ENCODE measurements at places on chromosomes 13 and 19. TPM values are rescaled to one million over a fixed set of nuclear protein-coding genes. Genes with fewer than 3 reads are reported as not detected.

DNA sequence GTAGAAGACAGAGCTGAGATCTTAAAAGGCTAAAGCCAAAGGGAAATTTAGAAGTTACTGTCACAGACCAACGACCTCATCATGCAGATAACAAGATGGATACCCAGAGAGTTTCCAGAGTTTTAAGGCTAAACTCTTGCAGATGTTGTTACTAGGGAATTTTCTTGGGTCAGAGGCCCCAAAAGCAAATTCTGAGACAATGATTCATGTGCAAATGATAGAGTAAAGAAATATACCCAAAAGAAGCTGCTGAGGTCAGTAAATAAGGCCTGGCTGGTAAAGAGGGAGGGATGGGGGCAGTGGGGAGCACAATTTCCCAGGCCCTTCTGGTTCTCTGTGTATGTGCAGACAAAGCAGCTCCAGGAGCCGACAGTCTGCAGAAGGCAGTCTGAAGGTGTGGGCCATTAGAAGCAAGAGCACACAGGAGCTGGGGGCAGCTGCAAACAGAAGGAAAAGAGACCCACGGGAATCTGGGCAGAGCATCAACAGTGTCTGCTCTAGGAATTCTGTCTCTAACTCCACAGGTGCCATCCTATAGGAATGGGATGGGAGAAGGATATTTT, 330.8 kb downstream of the TBC1D4 start:
- no peak for DNase-seq

DNA sequence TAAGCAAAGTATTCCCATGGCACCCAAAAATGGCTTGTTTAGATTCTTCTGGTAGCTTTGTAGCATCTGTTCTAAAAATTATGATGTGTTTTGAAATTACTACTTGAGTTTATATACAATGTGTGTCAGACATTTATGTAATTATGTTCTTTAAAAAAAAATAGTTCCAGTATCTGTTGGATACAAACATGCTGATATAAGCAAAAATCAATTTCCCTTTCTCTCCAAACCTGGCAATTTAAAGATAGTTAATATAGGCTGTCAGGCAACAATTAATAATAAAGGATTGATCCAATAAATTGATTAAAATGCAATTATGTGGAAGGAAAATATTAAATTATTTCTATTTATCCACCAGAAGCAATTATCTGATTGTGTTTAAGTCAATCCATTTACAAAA, 41.7 kb downstream of the OXGR1 start:
- DNase-seq, result no peak

The PGLYRP1 gene
- not detected for total RNA-seq

The MYPOP gene
- total RNA-seq, result 1.6 TPM

- DNase-seq, result no peak
These were observed 52.3 kb downstream of the CRTC1 start for GRCh38 chr19:18735752-18736151.

- DNase-seq, result no peak
These were observed 86.6 kb downstream of the FLT1 start for GRCh38 chr13:28408235-28408848.

GRCh38 chr19:8323781-8324185, 2.5 kb downstream of the RPS28 start:
- no peak for DNase-seq

- DNase-seq, result no peak
These were observed 33.5 kb downstream of the FBN3 start for GRCh38 chr19:8115805-8116396.

The ACER1 gene
- total RNA-seq, result not detected

The PLK5 gene
- total RNA-seq, result not detected

- DNase-seq, result no peak
These were observed 97.0 kb upstream of the MBNL2 start for GRCh38 chr13:97124915-97125809.

The KXD1 gene
- total RNA-seq, result 178 TPM

GRCh38 chr13:51614350-51614786, 30.1 kb downstream of the WDFY2 start:
- DNase-seq, result no peak

GRCh38 chr19:40705362-40705651, 11.4 kb downstream of the COQ8B start:
- DNase-seq, result no peak

DNA sequence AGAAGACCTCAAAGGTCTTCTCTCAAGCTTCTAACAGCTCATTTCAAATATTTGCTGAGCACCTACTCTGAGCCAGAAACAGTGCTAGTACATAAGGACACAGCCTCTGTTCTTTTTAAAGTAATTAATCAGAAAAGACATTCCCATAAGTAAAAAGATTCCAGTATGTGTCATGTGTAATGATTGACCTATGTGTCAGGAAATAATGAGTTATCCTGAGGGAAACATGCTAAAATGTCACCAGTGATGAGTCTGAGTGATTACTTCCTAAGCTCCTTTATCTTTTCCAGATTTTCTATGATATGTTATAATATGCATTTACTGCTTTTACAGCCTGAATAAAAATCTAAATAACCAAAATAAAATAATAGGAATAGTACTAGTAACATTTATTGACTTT, 107.6 kb downstream of the SLC25A15 start:
- DNase-seq, result no peak

DNA sequence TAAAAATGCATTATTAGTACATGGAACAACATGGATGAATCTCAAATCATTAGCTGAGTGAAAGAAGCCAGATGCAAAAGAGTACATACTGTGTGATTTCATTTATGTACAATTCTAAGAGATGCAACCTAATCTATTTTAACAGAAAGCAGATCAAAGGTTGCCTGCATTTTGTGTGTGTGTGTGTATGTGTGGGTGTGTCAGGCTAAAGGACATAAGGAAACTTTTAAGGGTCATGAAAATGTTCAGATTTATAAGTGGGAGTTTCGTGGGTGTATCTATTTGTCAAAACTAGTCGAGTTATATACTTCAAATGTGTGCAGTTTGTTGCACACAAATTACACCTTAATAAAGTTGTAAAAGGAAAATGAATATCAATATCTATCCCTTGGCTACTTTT, 17.9 kb upstream of the NEK3 start:
- no peak for DNase-seq

The CD22 gene
- 0.75 TPM for total RNA-seq

The ZFP14 gene
- total RNA-seq, result 1.2 TPM

DNA sequence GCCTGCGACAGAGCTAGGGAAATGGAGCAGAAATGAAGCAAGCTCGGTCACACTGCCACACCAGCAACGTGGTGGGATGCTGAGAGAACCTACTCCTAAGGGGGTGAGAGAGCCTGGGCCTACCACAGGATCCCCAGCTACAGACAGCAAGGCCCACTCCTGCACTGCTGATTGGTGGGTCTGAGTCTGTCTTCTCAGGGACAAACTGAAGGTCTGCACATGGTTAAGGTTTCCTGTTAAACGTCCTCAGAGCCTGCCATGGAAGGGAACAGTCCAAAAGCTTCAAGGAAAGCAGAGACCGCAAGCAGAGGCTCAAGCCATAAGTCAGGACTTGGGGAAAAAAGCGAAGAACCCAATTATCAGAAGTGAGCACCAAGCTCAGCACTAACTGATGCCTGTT, 53.5 kb upstream of the MED4 start:
- no peak for DNase-seq

DNA sequence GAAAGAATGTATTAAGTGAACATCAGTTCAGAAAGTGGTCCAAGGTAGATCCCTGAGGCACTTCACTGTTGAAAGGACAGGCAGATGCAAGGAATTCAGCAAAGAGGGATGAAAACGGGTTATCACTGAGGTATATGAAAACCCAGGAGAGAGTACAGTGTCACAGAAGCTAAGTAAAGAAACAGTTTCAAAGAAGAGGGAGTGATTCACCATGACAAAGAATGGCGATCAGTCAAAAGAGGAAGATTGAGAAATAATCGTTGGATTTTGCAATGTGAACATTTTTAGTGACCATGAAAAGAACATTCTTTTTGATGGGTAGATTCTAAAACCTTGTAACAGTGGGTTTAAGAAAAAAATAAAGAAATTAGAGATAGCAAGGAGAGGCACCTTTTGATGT, 99.3 kb downstream of the EPSTI1 start:
- DNase-seq, result no peak

GRCh38 chr13:80361298-80361697, 20.4 kb upstream of the SPRY2 start:
- no peak for DNase-seq

DNA sequence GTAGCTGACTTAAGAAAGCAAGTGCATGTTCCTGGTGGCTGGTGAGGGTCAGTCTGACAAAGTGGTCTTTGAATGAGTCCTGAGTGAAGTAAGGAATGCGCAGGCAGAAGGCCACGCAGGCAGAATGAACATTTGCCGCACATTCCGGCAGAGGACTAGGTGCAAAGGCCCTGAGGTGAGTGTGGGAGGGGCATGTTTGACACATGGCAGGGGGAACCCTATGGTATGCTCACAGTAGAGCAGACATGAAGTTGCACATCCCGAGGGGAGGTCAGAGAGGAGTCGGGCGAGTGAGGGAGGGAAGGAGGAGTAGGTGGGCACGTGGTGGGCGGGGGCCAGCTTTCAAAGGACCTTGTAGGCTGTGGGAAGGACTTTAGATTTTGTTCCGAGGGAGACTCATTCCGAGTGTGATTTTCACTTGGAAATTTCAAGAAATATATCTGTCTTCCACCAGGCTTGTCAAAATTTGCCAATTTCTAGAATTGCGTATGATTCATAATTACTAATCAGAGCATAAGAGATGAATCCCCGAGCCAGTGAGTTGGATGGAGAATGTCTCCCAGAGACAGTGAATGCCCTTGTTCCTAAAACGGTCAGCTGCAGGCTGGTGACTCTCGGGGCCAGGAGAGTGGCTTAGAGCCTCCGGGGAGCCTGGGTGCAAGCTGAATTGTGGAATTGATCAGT, 40.3 kb downstream of the ERICH6B start:
- no peak for DNase-seq

DNA sequence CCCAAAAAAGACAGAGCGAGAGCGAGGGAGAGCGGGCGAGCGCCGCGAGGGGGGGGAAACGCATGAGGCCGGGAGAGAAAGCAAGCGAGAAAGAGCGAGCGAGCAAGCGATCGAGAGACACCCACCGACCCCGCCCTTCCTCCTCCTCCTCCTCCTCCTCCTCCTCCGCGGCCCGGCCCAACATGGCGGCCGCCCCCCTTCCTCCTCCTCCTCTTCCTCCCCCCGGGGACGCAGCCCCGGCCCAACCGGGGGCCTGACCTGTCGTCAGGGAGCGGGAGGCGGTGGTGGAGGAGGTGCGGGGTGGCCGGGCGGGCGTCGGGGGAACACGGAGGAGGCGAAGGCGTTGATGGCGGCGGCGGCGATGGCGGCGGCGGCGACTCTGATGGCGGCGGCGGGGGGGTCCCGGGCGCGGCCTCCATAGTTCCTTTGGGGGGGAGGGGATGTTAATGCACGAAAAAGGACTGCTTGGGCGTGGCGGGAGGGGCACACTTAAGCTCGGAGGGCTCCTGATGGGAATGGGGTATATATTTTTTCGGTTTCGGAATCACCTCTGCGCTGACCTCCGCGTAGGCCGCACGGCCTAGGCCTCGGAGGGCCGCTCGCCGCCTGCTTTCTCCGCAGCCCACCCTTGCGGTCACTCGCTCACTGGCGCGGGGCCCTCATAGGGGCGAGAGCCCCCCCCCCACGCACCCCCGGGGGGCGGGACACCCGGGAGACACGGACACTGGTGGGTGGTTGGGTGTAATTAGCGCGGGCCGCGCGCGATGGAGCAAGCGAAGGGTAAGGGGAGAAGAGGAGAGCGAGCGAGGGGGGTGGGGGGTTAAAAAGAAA, 1.2 kb downstream of the ZC3H4 start:
- no peak for DNase-seq

The RDH8 gene
- total RNA-seq, result not detected

- no peak for DNase-seq
These were observed 1.5 kb downstream of the MUC16 start for GRCh38 chr19:9008667-9009066.

The GIPC3 gene
- 6.1 TPM for total RNA-seq

DNA sequence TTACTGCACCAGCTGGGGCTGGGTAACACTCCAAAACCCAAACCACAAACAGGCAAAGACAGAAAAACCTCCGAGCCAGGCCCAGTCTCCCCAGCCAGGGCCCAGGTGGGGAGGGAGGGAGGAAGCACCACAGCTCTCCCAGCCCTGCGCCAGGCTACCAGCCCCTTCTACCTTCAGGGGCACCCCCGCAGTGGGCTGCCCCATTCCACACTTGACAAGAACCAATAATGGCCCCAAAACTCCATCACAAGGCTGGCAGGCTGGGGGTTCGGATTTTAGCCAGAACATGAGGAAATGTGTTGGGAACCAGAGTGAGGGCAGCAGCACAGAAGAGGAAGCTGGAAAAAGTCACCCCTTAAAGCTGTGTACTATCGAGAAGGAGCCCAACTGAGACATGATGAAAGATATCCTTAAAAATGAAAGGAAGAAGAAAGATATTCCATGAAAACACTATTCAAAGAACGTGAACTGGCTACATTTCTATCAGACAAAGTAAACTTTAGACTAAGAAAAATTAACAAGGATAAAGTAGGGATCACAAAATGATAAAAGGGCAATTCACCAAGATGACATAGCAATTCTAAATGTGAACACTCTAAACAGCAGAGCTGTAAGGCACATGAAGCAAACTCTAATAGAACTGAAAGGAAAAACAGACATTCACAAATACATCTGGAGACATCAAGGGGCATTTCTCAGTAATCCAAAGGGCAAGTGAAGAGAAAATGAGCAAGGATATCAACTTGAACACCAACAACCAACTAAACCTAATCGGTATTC, 12.9 kb downstream of the TUBGCP3 start:
- no peak for DNase-seq

- no peak for DNase-seq
These were observed 665 bp downstream of the ZNF347 start for GRCh38 chr19:53158119-53158656.

The TINCR gene
- not detected for total RNA-seq
